T-helper 2 cell treated with Interferon-gamma antibody and Interleukin-4, amounts not matched to agents 100 ng/mL and 5 ng/mL, for 36 hours (primary cell): ENCODE measurements at places on chromosomes 16 and 17. TPM values are rescaled to one million over a fixed set of nuclear protein-coding genes. Genes with fewer than 3 reads are reported as not detected.

Gene GNG13
- total RNA-seq: not detected in 2 replicates

Gene C16orf92
- total RNA-seq: not detected in 2 replicates

Gene TNP2
- not detected in 2 replicates for total RNA-seq

Gene CETP
- total RNA-seq: not detected in 2 replicates

Gene FOXN1
- not detected in 2 replicates for total RNA-seq

Gene HOXB1
- not detected in 2 replicates for total RNA-seq

Gene SLFN12L
- 105 and 106 TPM in 2 replicates for total RNA-seq

Gene ZG16B
- total RNA-seq: 6.5 and 8.0 TPM in 2 replicates

Gene MEFV
- 0.09 and 0.25 TPM in 2 replicates for total RNA-seq

Gene KRTAP4-3
- not detected in 2 replicates for total RNA-seq

Gene SCNN1B
- total RNA-seq: 0.07 TPM in 1 of 2 replicates, not detected in the other

Gene PRDM7
- not detected in 2 replicates for total RNA-seq

Gene KRT24
- not detected in 2 replicates for total RNA-seq

Gene SCARF1
- total RNA-seq: 1.1 and 1.6 TPM in 2 replicates

Gene TSPOAP1
- 76.8 and 77.0 TPM in 2 replicates for total RNA-seq

Gene KDM6B
- total RNA-seq: 13.8 and 13.9 TPM in 2 replicates

Gene FAM20A
- total RNA-seq: not detected in 2 replicates
